Kasumi-1 (cell line): ENCODE measurements at places on chromosomes 5 and 9.

DNA sequence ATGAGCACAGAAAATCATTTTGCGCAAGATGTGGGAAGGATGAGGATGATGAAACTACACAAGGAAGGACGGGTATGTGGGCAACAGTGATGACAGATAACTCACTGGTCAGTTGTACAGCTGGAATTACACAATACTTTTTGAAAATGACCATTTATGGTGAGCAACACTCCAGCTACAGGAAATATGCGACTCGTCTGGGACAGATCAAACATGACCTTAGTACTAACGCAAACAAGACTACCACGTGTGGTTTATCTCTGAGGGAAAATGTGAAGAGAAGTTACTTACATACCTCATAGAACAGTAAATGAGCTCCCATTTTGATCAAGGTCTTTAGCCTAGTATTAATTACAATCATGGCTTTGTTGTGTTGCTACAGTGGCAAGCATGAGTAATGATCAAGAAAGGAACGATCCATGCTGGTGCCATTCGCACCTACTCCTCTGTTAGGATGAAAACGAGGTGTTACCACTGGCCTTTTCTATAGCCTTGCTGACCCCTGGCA is 456.9 kb downstream of the BNC2 start:
- DNase-seq = no peak

- DNase-seq = no peak
These were observed 37.4 kb upstream of the TNFAIP8 start for GRCh38 chr5:119318256-119318894.

DNA sequence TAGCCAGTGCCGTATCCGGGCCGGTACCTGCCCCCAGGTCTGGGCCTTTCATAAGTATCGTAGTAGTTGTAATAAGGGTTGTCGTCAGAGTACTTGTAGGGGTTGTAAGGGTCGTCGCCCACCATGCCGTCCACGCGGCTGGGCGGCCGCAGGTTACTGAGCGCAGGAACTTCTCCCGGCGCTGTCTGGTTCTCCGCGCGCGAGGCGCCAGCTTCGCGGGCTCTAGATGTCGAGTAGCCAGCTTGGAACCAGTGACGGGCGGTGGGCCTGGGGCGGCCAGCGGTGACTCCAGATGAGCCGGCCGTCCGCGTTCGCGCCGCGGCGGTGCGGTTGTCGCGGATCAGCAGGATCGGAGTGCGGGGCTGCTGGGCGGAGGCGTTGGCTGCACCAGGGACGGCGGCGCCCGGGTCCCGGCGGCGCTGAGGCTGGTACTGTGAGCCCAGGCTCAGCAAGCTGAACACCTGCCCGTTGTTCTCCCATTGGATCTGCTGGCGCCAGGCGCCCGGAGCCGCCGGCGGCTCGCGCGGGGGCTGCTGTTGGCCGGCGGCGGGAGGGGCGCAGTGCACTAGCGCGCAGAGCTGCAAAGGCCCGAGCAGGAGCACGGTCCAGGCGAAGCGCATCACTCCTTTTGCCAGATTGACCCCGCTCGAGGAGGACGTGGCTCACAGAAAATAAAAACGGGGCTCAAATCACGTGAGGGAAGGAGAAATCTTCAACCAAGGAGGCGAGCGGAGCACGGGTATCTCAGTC is 518 bp downstream of the LOX start:
- DNase-seq = peak; percentile 11

GRCh38 chr9:136978073-136978864 is 965 bp downstream of the PTGDS start:
- DNase-seq = no peak

GRCh38 chr9:127785023-127785932 is 556 bp upstream of the CDK9 start:
- DNase-seq = peak; percentile 65

- DNase-seq = peak; percentile 34
These were observed 24.8 kb upstream of the HNRNPA0 start for GRCh38 chr5:137778772-137779564.

DNA sequence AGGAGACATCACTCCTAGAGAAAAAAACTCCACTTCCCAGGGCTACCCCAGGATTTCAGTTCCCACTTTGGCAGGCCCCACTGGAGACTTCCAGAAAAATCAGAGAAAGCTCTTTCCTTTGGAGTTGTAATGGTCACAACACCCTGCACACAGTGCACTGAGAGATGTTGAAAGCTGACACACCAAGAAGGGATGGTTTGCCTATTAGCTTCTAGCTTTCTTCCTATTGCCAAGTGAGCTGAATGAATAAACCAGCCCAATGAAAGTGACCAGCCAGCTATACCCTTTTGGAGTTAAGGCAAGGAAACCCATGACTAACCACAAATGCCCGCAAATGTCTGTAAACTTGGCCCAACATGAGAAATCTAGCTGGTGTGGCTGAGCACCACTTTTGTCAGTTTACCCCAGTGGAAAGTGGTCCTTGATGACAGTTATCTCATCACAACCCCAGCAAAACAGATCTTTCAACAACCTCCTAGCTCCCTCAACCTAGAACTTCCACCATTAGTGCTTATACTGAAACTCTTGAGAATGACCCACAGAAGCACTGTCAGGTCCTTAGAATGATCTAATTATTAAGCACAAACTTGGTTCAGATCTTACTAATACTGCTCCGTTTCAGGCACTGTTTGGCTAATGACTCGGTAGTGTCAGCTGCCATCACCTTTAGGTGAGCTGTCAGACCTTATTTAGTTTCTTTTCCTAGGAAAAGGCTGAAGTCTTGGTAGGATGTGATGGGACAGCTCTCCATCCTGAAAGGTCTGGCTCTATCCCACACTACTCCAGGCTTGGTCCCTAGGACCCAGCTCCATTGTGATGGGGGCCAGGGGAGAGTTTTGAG is 11.2 kb downstream of the IRF1 start:
- DNase-seq = no peak

DNA sequence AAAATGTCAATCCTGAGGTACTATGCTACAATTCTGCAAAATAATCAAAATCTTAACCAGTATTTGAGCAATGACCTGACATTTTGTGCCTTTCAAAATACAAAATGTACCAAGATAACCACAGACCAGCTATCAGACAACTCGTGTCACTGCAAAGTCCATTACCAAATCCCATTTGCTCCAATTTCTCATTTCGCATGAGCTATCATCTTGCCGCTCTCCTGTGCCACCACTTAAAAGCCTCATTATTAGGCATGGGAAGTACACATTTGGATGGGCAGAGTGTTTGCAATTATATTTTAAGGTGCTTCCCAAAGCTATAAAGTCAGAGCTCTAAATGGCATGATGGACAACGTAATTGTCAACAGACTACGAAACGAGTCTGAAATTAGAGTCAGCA is 205.2 kb downstream of the AGTPBP1 start:
- DNase-seq = no peak

GRCh38 chr5:35161652-35162273 is 68.5 kb downstream of the PRLR start:
- no peak for DNase-seq

DNA sequence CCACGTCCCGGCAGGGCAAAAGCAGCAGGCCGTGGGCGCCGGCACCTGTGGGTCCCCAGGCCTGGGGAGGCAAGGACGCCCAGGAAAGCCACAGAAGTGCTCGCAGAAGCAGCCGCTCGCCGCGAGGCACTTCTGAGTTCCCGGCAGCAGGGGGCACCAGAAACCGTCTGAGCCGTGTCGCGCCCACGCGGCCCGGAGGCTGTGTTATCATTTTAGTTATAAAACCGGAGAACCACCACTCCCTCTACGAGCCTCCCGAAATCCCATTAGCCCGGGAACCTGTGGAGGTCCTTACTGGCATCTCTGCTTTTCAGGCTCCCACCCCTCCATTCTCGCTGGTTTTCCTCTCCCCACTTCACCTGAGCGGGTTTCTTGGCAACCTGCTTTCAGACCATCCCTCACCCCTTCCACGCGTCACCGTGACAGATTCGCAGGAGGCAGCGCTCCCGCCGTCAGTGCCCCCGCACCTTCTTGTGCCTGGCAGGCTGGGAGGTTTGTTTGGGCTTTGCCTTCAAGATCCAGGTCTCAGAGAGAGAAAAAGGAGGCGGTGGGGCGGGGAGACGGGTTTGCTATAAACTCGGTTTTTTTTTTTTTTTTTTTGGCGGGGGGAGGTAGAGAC is 2.3 kb downstream of the GDNF start:
- DNase-seq = peak; percentile 50

DNA sequence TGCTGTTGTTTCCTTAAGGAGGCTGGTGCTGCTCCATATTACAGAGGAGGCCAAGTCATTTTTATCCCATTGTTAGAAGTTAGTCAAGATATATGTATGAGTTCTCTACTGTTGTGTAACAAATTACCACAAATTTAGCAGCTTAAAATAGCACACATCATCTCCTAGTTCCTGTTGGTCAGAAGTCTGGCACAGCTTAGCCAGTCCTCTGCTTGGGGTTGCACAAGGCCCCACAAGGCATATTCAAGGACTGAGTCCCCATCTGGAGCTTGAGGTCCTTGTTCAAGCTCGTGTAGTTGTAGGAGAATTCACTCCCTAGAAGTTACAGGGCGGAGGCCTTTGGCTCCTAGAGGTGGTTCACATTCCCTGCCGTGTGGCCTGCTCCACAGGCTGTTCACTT is 14.7 kb downstream of the MTAP start:
- no peak for DNase-seq

- DNase-seq = no peak
These were observed 63.6 kb downstream of the NUDT12 start for GRCh38 chr5:103498800-103499551.

GRCh38 chr9:100595391-100596199 is 17.7 kb downstream of the CAVIN4 start:
- DNase-seq = peak; percentile 62

DNA sequence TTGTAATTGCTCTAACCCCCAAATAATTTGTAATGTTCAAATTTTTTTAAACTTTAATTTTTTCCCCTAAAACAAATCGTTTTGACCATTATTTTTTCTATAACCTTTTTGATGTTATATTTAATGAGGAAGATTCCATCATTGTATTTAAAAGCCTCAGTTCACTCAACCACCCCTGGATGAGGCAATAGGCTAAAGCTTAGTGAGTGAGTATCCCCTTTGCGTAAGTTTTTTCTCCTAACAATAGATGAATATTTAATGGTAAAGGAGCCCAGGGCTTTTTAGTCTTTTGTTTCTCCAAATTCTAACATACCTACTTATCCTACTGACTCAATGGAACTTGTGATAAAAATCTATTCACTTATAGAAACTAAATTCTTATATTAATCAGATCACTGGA is 38.1 kb downstream of the ALDH1A1 start:
- no peak for DNase-seq

DNA sequence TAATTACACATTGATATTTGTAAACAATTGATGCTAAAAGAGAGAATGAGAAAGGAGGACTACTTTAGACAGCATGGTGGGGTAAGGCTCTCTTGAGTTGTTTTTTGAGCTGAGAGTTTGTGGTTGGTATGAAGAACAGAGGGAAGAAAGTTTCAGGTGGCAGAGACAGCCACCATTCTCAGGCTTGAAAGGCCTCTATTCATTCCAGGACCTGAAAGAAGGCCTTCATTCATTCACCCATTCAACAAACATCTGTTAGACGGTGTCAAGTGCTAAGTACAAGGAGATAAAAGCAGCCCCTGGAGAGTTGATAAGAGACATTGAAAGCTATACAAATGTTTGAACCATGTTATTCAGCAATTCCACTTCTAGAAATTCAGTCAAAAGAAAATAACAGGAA is 21.7 kb upstream of the ADAM19 start:
- DNase-seq = no peak

GRCh38 chr9:129400971-129401622 is 219.8 kb downstream of the C9orf50 start:
- DNase-seq = no peak

- DNase-seq = no peak
These were observed 1.6 kb upstream of the SPZ1 start for GRCh38 chr5:80318212-80318611.

- DNase-seq = no peak
These were observed 41.7 kb downstream of the RETREG1 start for GRCh38 chr5:16574789-16575721.

GRCh38 chr5:168353216-168353957 is 61.9 kb downstream of the WWC1 start:
- DNase-seq = no peak

DNA sequence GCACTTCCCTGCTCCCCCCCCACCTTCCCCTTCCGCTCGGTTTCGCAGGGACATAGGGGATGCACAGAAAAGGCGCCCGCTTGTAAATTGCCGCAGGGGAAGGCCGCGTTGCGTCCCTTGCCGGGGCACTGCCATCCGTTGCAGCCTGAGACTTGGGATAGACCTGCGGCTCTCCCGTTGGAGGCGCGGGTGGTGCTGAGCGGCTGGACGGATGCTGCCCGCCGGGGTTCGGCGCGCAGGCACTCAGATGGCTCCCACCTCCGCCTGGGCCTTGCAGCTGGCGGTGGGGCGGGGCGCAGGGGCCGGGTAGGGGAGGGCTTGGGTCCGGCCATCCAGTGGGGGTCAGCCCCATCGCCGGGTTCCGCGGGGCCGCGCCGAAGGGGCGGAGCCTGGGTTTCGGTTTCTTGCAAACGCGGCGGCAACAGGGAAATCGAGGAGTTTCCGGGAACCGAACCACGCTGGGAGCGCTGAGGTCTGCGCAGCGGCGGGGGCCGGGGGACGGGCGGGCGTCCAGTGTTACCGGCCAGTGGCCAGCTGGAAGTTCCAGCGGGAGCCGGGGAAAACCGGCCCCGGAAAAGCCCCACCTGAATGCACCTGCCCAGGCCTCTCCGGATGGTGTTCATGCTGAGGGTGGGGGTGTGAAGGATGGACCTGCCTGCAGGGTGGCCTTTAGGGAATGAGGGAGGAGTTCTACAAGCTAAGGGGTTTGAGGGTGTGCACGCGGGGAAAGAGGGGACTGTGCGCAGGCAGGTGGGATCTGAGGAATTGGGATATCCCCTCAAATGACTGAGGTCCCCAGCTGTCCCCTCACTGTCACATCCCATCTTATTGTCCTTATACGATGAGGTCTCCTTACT is 6.3 kb upstream of the IRF1 start:
- peak; percentile 40 for DNase-seq

- DNase-seq = no peak
These were observed 96.5 kb downstream of the GABBR2 start for GRCh38 chr9:98612061-98612752.

- peak; percentile 78 for DNase-seq
These were observed 195.9 kb downstream of the TMEM38B start for GRCh38 chr9:105890046-105890822.

DNA sequence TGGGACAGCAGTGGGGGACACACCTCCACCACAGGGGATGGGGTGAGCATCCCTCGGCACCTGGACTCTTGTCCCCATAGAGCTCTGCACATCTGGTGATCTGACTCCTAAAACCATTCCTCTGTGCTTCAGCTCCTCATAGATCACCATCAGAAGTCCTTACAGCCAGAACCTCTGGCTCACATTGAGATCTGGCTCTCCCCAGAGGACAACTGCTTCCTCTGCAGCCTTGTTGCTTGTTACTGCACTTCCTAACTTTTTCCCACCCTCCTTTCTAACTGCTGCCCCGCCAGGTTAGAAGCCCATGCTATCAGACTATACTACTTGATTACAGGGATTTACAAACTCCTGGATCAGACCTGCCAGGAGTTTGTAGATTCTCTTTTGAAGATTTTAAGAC is 64.5 kb downstream of the ARSB start:
- peak; percentile 18 for DNase-seq

GRCh38 chr5:164041105-164041504 is 535.7 kb downstream of the MAT2B start:
- no peak for DNase-seq

GRCh38 chr5:151108566-151108965 is 27.7 kb upstream of the TNIP1 start:
- DNase-seq = no peak
